ENCODE measurements at places on chromosomes 16 and 17.

DNA sequence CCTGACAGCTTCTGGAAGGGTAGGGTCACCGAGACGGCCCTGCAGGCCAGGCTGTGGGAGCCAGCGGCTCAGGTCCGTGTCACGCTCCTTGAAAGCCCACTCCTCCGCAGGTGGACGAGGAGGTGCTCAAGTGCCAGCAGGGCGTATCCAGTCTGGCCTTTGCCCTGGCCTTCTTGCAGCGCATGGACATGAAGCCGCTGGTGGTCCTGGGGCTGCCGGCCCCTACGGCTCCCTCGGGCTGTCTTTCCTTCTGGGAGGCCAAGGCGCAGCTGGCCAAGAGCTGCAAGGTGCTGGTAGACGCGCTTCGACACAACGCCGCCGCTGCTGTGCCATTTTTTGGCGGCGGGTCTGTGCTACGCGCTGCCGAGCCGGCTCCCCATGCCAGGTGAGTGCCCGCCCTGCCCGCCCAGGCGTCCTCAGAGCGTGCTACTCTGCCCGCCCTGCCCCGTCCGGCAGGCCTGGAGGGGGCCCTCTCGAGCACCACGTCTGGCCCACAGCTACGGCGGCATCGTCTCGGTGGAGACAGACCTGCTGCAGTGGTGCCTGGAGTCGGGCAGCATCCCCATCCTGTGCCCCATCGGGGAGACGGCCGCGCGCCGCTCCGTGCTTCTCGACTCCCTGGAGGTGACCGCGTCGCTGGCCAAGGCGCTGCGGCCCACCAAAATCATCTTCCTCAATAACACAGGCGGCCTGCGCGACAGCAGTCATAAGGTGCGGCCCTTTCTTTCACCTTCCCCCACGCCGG lies 1.3 kb downstream of the NAGS start:
- DNase-seq = peak; percentile 32

DNA sequence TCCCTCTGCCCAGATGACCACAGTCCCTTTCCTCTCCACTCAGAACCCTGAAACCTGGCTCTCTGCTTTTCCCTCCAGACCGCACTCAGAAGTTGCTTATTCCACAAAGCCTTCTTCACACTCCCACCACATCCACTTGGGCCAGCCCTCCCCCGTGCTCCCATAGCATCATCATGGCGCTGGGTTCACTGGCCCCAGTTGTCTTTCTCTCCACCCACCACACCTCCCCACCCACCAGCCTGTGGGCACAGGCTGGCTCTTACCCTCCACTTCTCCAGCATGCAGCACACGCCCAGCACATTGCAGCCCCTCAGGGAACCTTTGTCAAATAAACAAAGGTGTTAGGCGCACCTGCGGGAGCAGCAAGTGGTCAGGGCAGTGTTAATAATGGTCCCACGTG lies 130.0 kb downstream of the KATNIP start:
- DNase-seq = no peak

- no peak for DNase-seq
These were observed 13.2 kb downstream of the TMEM238L start for GRCh38 chr17:10790491-10791401.

DNA sequence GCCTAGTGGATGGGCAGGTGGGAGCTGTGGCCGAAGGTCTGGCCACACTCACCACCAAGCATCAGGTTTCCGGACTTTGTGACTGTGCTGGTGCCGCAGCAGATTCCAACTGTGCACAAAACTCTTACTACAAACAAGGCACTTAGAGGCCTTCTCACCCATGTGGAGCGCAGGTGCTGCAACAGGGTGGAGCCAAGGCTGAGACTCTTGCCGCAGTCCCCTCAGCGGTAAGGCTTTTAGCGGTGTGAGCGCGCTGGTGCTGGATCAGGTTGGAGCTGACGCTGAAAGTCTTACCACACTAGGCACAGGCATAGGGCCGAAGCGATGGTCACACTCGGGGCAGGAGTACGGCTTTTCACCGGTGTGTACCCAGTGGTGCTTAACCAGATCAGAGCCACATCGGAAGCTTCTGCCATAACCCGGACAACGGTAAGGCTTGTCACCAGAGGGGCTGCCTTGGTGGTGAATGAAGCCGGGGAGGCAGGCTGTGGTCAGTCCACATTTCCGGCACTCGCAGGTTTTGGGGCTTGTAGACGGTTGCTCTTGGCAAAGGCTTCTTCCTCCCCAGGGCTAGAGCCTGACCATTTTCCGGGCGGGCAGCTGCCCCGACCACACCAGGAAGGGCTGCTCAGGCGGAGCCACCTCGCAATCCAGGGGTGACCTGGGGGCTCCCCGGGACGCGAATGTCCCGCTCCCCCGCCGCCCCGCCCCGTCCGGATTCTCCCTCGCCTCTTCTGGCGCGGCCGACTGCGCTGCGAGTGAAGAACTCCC lies 1.0 kb upstream of the ARMC5 start:
- peak; percentile 94 for DNase-seq

- no peak for DNase-seq
These were observed 67.8 kb downstream of the ANKRD11 start for GRCh38 chr16:89422527-89422904.

- DNase-seq = no peak
These were observed 390.3 kb downstream of the CPPED1 start for GRCh38 chr16:12413393-12413792.

GRCh38 chr17:80963812-80964543 lies 27.7 kb upstream of the CHMP6 start:
- DNase-seq = no peak

DNA sequence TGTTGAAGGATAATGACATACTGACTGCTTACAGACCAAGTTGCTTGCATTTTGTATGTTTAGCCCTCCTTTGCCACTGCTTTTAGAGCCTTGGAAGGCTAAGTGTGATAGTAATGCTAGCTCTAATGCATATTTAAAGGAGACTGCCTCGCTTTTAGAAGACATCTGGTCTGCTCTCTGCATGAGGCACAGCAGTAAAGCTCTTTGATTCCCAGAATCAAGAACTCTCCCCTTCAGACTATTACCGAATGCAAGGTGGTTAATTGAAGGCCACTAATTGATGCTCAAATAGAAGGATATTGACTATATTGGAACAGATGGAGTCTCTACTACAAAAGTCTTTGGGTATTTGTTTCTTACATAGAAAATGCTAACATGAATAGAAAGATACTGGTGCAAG lies 19.1 kb downstream of the CAPNS2 start:
- DNase-seq = no peak

DNA sequence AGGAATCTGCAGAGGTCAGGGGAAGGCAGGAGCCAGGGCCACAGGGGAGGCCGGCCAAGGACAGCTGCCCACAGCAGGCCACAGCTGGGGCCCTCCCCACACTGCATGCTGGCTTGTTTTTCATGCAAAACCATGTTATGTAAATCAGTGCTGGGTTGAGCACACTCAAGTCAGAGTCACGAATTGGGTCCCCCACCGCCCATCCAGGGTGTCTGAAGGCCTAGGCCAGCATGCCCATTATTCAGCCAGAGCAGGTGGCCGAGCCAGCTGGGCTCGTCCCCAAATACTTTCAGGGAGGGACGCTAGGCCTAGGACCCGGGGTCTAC lies 51.2 kb upstream of the TOB1 start:
- DNase-seq = no peak

DNA sequence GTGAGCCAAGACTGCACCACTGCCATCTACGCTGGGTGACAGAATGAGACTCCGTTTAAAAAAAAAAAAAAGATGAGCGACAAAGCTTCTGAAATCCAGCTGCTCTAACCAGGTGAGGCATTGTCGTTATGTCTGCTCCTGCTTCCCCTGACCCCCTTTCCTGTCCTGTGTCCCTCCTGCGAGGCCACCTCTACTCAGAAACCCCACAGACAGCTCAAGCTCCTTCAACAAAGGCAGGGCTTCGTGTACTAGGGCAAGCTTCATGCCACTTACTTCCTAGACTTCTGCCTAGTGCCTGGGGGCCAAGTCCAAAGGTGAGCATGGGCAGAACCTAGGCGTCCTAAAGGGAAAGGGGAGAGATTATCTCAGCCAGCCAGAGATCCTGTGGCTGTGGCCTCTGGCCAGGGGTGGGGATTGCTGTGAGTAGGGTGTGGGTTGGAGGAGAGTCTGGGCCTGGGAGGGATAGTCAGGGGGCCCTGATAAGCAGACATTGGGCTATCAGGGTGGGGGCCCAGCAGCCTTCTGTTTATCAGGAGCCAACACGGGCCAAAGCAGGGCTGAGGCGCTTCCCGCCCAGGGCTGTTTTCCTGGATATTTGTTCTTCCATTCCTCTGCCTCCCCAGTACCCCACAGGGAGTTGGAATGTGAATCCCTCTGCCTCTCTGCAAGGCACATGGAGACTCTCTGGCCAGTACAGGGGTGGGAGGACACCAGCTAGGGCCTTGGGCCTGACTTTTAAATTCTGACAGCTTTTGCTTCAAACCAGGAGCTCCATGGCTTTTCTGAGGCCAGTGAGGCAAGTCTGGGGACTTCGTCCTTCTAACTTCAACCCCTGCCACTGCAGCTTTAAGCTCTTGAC lies 10.4 kb downstream of the ERAL1 start:
- DNase-seq = no peak

GRCh38 chr17:32348483-32348800 lies 1.5 kb upstream of the ZNF207 start:
- no peak for DNase-seq

DNA sequence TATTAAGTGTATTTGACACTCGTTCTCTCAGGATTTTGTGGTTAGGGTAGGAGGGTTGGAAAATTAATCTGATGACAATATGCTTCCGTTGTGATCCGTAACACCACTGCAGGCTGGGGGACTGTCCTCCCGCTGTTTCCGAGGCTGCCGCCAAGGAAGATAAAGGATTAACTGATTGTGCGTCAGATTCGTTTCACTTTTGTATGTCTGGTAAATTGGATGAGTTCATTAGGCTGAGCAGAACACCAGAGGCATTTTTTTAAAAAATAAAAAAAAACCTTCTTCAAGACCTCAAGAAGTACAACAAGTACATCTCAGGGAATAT lies 486.7 kb upstream of the SALL1 start:
- no peak for DNase-seq

GRCh38 chr16:64168371-64168770 lies 953.5 kb downstream of the CDH11 start:
- no peak for DNase-seq

DNA sequence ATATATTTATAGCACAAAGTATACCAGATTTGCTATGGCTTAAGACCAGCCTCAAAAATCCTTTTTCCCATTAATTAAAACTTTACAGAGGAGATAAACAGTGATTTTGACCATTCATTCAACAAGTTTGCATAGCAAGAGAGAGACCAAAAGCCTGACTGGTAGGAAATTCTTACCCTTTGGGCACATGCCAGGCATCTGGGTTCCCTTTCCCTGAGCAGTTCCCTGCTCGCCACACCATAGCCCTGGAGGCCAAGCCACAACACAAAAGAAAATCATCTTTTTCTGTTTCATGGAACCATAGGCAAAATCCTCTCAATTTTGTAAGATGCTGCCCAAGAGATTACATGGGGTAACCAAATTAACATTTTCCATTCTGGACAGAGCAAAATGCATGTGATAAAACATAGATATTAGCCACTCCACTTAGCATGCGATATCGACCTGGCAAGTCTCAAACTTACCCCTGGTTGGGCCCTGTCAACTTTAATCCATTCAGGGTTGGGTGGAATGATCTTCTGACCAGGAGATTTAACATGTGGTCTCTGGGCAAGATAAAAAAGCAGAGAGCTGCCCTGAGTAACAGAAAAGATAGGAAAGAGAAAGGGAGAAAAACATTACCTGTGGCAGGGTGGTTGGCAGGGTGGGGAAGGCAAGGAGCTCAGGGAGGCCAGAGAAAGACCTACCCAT lies 57.6 kb upstream of the B4GALNT2 start:
- no peak for DNase-seq

- no peak for DNase-seq
These were observed 38.8 kb upstream of the BHLHA9 start for GRCh38 chr17:1231456-1231855.

- no peak for DNase-seq
These were observed 7.9 kb downstream of the SENP3 start for GRCh38 chr17:7569571-7569970.

DNA sequence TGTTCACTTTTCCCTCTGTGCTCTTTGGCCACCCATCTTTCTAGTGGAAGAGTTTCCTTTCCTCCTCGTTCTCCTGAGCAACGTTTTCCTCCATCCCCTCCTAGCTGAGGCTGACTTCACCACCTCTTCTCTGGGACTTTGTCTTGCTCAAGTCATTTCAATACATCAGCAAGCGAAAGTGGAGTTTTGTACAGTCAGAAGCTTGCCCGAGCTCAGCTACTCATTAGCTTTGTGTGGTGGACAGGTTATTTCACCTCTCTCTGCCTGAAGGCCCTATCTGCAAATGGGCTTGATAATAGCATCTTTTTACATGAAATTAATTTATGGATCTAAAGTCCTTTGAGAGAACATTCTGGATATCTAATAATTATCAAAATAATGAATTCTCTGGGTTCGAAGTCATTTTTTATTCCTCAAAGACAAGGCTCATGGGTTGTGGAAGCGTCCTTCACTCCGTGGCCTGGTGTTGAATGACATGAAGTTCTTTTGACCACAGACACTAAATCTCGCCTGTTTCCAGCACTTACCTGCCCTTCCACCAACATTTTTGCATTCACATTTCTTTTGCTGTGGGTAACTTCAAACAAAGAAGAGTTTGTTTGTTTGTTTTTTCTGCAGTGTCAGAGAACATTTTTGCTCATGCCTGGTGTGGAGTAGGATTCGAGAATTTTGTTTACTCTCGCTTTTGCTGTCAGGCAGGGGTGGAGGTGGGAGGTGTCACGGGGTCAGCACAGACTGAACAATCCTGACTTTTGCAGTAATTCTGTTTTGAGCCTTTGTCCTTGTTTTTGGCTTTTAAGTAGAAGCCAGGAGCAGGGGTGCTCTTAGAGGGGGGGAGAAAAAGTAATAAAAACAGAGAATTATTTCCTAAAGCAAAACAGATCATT lies 155.0 kb upstream of the CACNG5 start:
- no peak for DNase-seq

- DNase-seq = no peak
These were observed 16.6 kb downstream of the CRLF3 start for GRCh38 chr17:30807896-30808295.

GRCh38 chr17:1275962-1276736 lies 3.3 kb upstream of the TRARG1 start:
- DNase-seq = peak; percentile 54

DNA sequence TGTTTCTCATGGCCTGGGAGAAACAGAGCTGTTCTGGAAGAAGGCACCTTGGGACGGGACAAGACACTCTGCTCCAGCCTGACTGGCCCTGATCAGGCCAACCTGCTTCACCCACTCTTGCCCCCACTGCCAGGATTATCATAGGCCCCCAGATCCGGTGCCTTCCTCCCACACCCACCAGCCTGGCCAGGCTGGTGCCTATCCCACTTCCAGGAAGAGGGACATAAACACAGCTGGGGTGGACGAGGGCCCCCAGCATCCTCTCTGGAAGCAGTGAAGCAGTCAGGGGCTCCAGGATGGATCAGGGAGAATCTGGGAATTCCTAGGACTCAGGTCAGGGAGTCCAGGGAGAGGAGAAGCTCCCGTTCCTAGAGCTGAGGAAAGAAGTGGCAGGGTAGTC lies 16.9 kb upstream of the ITGA3 start:
- no peak for DNase-seq

Measured in RPMI8226 (cell line).